Amygdala (tissue), 56 donors: ENCODE measurements at places on chromosomes 12 and 14.

- no peak for DNase-seq
Observed at GRCh38 chr14:23563473-23564180, 4.0 kb downstream of the AP1G2 start.

DNA sequence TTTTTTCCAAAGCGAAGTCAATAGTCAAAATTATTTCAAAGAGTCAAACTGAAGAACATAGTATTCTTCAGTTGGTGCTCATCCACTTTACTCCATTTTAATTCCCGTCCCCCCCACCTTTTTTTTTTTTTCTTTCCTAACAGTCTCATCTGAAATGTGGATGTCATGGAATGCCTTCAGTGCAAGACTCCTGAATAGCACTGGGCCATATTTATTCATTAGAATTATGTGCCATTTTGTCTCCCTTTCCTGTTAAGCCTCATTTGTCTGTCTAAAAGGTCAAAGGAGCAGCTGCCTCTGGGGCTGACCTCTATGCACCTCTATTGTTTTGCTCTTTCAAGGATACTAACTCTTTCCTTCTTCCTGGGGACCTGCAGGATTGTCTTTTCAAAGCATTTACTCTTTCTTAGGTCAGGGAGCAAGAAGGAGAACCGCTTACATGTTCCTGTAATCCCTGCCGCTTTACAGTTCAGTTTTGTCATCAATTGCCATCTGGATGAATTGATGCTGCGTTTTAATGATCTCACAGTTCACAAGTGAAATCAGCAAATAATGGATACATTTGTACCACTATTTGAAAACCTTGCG lies 310.6 kb downstream of the NPAS3 start:
- DNase-seq: no peak

DNA sequence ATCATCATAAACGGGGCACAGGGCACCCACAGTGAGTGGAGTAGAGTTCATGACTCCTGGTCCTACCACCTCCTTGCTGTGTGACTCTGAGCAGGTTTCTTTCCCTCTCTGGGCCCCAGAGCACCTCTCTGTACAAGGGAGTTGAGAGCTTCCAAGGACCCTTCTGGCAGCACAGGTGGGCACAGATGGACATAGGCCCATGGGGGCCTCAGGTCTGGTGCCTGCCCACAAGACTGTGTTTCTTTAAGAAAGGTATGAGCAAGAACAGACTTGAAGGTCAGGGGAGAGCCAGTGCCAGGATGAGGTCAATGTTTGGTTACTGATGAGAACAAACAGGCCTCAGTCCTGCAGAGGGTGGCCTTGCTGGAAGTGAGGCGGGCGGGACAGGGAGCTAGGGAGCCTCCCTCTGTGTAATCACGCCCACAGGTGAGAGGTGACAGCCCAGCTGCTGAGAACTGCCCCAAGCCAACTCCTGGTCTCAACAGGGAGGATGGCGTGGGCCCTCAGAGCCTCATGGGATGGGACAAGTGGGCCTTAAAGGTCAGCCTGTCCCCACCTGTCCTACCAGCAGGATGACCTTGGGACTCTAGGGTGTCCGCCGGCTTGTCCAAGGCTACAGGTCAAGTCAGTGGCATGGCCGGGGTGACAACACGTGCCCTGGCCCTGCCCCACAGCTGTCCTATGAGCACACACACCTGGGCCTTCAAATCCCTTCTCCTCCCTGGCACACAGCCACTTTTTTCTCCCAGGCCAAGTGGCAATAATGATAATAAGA lies 49.1 kb downstream of the CCDC85C start:
- DNase-seq: no peak

DNA sequence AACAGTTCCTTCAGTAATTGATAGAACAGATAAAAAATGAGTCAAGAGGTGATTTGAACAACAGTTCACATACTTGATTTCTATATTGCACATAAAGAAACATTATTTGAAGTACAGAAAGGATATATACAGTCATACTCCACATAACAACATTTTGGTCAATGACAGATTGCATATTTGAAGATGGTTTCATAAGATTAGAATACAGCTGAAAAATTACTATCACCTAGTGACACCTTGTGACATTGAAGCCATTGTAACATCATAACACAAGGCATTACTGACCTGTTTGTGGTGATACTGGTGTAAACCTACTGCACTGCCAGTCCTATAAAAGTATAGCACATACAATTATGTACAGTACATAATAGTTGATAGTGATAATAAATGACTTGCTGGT lies 43.1 kb upstream of the ABCC9 start:
- no peak for DNase-seq

DNA sequence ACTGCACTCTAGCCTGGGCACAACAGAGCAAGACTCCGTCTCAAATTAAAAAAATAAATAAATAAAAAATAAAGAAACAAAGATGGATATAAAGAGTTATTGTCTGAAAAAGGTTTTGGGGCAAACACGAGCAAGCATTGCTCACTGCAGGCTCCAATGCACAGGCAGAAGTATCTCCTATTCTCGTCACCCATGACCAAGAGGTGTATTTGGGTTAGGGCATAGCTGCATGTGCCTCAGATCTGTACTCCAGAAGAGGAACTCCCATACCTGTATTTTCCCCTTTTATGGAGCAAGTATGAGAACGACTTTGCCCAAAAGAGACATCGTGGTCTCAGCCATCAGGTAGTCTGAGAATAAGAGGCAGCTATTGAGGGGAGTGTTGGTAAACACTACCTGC lies 10.2 kb upstream of the TCP11L2 start:
- DNase-seq: no peak

DNA sequence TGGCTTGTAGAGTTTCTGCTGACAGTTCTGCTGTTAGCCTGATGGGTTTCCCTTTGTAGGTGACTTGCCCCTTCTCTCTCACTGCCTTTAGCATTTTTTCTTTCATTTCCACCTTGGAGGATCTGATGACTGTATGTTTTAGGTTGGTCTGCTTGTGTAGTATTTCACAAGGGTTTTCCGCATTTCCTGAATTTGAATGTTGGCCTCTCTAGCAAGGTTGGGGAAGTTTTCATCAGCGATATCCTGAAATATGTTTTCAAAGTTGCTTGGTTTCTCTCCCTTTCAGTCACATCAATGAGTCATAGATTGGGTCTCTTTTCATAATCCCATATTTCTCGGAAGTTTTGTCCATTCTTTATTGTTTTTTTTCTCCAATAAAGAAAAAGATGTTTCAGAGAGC lies 11.4 kb downstream of the NOPCHAP1 start:
- no peak for DNase-seq

DNA sequence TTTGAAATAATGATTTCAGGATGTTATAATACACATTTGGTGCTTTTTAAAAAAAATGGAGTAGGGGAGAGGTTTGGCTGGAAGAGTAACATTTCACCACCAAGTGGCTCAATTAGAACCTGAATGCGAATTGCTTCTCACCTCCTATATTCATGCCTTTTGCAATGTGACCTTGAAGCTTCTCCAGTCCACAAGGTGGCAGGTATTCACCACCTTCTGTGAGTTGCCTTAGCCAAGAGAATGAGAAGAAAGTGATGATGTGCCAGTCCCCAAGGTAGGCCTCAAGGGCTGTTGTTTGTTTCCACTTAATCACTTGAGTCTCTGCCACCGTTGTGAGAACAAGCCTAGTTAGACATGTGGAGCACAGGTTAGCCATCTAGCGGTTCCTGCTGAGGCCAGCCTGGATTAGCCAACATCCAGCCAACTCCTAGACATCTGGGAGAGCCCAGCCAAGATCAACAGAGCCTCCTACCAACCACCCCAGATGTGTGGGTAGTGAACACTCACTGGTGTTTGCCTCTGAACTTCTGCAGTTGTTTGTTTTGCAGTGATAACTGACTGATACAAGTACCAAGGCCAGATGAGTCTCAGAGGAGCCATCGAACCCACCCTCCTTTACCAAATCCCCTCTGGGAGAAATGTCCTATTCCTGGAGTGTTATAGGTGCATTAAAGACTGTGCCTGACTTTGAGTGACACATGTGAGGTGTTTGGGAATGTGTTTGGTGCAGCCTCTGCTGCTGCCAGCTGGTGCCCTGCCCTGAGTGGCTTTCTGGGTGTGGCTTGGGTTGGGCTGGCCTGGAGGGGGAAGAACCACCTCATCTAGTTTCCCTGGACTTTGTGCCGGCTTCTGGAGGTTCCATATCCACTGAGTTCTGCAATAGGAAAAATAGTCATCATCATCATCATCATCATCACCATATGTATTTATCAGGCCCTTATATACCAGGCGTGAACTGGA lies 132.5 kb upstream of the RFLNA start:
- no peak for DNase-seq

- DNase-seq: no peak
Observed at GRCh38 chr14:85813040-85813439, 283.1 kb downstream of the FLRT2 start.

DNA sequence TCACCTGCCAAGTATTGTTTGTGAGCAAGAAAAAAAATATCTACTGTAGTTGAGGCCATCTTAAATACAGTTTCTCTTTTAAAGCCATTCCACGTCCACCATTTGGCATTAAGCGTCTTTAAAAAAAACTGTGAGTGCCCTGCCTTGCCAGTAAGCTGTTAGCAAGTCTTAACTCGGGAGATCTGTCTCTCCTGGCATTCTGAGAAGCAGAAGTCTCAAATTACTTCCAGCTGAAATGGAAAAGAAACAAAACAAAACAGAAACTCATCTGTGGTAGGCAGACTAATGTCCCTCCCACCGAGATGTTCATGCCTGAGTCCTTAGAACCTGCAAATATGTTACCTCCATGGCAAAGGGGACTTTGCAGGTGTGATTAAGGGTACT lies 126.2 kb downstream of the CRADD start:
- no peak for DNase-seq

GRCh38 chr12:108784270-108784669 lies 53.0 kb upstream of the CORO1C start:
- DNase-seq: no peak

DNA sequence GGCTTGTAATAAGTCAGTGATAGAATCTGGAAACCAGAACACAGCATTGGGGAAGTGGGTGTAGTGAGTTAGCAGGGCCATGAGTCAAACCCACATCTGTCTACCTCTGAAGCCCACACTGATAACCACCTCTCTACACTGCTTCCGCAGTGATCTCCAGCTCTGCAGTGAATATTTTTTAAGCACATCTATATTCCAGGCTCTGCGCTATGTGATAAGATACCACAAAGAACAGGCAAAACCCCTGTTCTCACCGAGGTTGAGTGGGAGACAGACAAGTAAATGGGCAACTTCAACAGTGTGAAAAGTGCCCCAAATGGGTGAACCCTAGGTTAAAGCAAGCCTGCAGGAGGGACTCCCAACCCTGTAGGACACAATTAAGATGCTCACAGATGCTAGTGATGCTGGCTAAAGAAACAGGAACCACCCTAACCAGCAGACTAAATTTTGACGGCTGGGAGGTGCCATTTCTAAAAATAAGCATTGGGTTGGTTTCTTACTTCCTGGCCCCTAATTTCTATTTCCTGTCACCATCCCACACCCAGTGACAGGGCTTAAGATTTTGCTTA lies 375.0 kb downstream of the DPF3 start:
- no peak for DNase-seq

- no peak for DNase-seq
Observed at GRCh38 chr14:70425354-70425753, 8.5 kb upstream of the SYNJ2BP start.

DNA sequence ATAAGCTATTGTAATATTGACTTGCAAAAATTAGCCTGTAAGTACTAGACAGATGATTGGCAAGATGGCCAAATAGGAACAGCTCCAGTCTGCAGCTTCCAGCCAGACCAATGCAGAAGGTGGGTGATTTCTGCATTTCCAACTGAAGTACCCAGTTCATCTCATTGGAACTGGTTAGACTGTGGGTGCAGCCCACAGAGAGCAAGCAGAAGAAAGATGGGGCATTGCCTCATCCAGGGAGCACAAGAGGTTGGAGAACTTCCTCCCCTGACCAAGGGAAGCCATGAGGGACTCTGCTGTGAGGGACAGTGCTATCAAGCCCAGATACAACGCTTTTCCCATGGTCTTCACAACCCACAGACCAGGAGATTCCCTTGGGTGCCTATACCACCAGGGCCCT lies 16.0 kb upstream of the SPATA7 start:
- no peak for DNase-seq

DNA sequence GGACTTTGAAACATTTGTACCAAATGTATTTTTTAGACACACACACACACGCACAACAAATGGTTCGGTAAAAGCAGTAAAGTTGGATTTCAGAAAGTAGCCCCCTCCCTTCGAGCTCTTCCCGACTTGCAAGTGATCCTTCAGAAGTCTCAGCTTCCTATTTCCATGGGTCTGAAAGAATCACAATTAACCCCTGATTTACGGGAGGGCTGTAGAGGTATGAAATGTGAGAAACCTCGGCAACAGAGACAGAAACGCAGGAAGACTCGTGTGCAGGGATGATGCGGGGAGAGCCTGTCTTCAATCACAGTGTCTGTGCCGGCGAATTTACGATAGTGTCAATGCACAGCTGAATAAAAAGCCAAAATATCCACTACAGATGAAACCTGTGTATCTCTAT lies 60.7 kb upstream of the VRK1 start:
- no peak for DNase-seq

DNA sequence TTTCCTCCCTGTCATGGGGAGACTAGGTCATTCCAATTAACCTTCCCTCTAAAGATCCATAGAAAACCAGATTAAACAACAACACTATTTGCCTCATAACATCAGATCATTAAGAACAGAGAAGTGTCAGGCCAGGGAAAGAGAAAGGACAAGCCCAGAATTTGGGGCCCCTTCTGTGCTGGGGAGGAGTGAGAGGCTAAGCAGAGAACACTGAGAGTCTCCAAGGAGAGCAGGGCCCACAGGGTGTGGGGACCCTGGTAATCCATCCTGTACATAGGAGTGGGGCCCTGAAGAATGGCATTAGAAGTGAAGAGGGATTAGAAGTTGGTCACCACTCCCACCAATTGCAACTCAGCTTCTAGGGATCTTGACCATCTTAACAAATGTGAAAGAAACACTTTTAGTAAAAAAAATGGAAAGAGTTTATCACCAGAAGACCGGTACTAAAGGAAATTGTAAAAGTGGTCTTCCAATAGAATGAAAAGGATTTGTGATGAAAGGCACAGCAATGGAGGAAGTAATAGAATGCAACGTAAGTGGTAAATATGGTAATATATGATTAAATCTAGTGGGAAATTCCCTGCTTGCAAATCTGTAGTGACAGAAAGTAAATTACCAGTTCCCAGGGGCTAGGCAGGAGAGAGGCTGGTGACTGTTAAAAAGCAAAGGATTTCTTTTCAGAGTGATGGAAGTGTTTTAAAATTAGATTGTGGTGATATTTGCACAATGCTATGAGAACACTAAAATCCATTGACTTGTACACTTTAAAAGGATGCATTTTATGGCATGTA lies 14.0 kb upstream of the TMTC1 start:
- no peak for DNase-seq

- DNase-seq: no peak
Observed at GRCh38 chr14:74618078-74618952, 6.3 kb upstream of the LTBP2 start.

DNA sequence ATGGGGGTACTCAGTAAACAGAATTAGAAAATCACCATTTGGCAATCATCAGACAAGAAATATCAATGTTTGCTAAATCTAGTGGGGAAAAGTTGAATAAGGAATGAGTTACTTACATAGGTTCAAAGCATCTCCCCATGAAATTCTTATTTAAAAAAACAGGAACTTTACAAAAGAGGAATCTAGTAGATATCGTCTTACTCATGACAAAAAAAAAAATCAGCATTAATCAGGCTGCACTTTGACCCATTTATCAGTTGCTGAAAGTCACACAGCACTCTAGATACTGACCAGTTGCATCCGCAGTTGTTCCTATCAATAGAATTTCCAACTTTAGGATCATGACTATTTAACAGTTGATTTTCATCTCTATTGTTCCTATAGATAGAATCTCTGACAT lies 5.8 kb upstream of the DICER1 start:
- DNase-seq: no peak

GRCh38 chr12:48054955-48055821 lies 50.7 kb downstream of the SENP1 start:
- no peak for DNase-seq
